ENCODE measurements at places on chromosomes 3 and 15.
A peak's percentile ranks its signal among the peaks of the same experiment; 100 is the strongest.

DNA sequence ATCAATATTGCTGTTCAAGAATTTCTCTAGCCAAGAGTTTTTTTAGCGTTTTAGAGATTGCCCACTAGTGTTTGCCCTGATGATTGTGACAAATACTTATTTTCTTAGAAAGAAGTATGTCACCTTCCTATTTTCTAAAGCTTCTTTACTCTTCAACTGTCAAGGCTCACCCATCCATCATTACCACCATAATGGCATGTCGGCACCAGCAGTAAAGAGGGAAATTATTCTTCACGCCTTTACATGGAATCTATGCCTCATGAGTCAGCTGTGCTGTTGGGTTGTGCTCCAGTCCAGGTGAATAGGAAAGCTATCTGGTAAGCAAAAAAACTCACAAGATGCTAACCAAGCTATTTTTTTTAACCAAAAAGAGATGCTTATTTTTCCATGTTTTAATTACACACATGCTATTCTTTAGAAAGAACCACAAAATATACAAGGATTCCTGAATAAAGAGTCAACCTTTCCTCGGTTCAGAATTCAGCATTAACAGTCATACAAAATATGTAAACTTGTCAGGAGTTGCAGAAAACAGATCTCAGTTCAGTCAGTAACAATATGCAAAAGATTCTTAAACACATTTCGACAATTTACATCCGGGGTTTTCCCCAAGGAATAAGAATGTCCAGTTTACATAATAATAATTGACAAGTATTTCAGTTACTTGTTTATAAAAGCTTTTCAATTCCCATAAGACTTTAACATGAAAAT lies 128.0 kb downstream of the ATP8B4 start:
- no peak for DNase-seq

DNA sequence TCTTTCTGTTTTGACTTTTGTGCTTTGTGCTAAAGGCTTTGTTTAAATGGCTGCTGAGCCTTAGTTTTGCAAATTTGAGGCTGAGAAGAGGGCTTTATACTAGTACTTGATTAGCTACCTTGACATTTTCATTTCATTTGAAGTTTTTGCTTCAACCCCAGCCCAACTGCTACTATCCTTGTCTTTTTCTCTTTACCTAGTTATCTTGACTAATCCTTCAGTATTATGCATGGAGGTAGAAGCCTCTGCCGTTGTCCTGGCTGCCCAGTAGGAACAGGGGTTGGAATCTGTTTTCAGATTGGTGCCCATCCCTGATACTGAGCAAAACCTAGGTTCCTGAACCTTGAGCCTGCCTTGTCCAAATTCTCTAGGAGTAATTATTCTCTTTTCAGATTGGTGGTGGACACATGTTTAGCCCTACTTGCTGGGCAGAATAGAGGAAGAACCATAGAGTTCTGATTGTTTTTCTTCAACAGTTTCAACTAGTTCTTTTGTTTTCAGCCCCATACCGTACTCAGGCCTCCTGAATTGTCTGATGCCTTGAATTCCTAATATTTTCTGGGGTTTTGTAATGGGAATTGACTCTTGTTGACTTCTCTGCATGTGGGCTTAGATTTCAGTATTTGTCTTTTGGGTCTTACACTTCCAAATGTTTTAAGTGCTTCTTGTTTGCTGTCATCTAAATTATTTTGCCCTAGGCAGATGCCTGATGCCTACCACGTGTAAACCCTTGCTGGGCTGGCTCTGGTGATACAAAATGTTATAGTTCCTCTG lies 143.2 kb downstream of the DOCK3 start:
- no peak for DNase-seq

- no peak for DNase-seq
Observed at GRCh38 chr15:73818308-73818985, 54.9 kb upstream of the TBC1D21 start.

DNA sequence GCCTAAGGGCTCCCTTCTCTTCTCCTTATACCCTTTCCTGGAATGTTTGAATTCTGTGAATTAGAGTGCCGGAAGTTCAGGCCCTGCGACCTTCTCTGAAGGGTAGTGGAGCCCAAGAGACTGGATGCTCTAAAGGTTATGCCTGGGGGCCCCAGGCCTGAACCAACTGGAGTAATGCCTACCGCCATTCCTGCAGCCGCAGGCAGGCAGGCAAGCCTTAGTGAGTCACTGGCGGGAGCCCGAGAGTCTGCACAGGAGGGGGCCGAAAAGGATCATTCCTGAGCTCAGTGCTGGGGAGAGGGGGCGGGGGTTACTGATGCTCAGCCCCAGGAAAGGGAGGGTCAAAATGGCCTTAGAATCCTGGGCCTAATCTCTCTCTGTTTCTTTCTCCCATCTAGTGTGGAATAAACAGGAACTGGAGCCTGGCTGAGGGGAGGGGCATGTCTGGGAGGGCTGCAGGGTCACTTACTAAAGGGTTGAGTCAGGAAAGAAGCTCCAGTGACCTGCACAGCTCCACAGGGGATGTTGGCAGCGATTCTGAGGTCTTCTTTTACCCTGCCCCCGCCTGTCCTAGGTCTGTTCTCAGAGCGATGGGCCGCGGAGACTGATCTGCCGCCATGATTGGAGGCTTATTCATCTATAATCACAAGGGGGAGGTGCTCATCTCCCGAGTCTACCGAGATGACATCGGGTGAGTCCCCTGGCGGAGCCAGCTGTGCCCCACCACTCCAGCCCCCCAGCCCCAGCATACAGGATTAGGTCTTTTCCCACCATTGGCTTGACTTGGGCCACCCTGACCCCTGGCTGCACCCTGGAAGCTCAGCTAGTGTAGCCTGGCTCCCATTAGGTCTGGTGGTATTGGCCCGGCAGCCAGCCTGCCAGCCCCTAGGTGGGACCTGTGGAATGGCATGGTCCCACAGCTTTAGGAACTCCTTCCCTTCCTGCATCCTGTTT lies 2.0 kb downstream of the AP2M1 start:
- no peak for DNase-seq

DNA sequence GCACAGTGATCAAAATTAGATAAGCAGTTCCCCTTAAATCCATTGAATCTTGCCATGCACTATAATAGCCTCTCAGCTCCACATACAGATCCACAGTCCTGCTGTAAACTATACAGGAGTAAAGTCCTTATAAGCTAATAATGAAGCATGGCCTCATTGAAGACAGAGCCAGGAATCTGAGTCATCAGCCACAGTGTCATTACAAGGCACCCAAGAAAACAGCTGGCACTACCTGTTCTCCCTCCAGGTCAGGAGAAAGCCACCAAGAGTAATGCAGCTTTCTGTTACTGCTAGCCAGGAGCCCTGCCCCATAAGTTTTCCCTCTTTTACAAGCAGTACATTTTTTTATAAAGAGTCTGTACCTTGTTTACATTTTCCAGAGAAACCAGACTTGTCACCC lies 27.3 kb downstream of the WDR49 start:
- DNase-seq = no peak

DNA sequence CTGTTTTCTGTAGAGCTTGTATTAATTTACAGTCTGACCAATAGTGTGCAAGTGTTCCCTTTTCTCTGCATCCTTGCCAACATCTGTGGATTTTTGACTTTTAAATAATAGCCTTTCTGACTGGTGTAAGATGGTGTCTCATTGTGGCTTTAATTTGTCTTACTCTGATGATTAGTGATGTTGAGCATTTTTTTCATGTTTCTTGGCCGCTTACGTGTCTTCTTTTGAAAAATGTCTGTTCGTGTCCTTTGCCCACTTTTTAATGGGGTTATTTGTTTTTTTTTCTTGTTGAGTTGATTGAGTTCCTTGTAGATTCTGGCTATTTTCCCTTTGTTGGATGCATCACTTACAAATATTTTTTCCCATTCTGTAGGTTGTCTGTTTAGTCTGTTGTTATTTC lies 7.6 kb upstream of the ACOX2 start:
- no peak for DNase-seq

DNA sequence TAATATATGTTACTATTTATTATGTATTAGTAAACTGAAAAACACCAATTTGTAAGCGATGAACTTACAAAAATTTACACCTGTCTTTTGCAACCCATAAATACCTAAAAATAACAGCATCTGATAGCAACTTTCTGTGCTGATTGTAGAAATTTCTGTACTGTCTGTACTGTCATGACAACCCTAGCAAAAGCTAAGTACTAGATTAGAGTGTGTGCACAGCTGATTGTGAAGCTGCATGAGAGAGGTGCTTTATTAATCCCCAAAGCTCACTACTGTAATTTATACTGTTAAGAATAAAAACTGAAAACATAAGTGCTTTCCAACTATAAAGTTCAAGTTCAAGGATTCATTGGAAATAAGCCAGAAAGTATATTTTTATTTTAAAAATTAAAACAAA lies 815 bp downstream of the BCL2A1 start:
- DNase-seq = no peak

GRCh38 chr3:125350597-125350996 lies 24.5 kb downstream of the ZNF148 start:
- no peak for DNase-seq

DNA sequence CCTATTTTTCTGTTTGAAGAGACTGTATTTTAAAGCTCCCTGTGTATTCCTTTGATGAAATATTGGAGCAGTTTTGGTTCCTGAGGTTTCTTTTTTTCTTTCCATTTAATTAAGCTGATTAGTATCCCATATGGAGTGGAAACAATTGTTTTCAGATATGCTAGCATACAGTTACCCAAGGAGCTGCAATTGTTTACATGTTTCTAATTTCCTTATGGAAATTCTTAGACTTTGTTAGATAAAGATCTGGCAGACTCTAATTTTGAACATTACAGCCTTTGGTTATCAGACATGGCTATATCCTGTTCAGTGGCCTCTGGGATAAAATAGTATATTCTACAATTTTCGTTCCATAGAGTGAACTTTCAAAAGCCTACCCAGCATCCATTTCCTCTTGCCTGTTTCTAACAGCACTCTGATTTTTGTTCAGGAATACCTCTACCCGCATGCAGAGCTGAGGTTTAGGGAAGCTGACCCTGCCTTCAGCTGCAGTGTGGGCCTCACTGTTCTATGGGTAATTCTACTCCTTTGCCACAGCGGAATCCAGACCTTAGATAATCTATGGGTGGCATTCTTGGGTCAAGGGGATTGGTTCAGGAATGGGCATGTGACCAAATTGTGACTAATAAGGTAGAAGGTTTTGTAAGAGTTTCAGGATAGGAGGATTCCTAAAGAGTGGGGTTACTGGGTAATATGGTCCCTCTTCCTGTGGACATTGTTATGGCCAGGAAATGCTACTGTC lies 161.1 kb upstream of the ANKRD28 start:
- DNase-seq = no peak

DNA sequence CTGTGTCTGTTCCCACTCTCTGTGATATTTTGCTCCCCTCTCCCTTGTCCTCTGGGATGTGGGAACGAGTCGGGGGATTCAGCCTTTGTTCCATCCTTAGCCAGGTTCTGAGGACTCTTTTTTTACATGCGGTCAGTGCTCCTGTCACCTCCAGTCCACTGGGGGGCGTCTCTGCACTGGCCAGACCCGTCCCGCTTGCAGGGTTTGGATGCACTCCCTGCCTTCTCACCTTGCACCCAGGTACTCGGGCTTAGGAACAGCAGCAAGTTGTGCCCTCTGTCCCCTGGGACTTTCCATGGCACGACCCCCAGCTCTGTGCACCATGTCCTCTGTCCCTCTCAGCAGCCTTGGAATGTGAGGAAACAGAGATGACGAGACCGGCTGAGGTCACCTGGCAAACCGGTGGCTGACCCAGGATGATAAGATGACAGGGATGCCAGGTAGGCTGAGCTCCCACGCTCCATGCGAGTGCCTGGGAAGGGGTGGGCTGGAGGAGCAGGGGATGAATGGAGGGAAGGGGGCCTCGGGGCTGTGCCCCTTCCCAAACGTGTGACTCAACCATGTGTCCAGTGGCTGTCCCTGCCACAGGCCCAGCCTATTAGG lies 27.3 kb upstream of the FGD5 start:
- peak; percentile 17 for DNase-seq

GRCh38 chr3:78088006-78088405 lies 1048.1 kb downstream of the ROBO2 start:
- DNase-seq = no peak

DNA sequence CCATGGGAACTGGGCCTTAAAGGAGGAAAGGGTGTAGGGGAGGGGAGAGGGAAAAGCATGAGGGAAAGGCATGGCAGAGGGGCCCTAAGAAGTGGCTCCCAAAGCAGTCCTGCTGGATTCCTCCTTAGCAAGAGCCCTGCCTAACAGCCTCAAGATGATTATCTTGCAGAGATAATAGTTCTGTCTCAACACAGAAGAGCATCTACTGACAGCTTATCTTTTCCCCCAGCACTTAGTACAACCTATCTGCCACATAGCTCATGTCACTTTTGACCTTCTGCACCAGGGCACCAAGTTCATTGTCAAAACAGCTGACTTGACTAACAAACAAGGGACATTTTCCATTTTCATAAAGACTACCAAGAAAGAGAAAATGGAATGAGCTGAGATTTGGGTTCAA lies 86.3 kb downstream of the ANP32A start:
- no peak for DNase-seq

- no peak for DNase-seq
Observed at GRCh38 chr15:62785881-62786828, 256.4 kb upstream of the TPM1 start.

- DNase-seq = no peak
Observed at GRCh38 chr3:141201122-141201521, 30.5 kb upstream of the PXYLP1 start.
